ENCODE measurements at places on chromosomes 3 and 15.

DNA sequence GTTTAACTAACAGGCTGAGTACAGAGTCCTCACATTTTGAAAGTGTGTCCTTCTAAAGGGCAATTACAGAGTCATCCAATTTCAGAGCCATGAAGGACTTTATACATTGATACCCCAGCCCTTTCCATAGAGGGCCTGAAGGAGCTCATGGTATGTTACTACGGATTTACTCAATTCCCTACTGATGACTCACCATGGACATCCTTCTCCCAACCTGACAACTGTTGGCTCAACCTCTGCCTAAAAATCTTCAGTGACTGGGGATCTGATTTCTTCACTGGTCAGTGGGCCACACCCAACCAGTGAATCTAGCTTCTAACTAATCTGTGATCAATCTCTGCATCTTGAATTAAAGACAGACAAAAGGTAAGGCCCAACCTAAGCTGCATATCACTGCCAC, 963.4 kb upstream of the CFAP20DC start:
- no peak for DNase-seq

GRCh38 chr3:9638155-9638554, 11.2 kb upstream of the MTMR14 start:
- DNase-seq, result no peak

DNA sequence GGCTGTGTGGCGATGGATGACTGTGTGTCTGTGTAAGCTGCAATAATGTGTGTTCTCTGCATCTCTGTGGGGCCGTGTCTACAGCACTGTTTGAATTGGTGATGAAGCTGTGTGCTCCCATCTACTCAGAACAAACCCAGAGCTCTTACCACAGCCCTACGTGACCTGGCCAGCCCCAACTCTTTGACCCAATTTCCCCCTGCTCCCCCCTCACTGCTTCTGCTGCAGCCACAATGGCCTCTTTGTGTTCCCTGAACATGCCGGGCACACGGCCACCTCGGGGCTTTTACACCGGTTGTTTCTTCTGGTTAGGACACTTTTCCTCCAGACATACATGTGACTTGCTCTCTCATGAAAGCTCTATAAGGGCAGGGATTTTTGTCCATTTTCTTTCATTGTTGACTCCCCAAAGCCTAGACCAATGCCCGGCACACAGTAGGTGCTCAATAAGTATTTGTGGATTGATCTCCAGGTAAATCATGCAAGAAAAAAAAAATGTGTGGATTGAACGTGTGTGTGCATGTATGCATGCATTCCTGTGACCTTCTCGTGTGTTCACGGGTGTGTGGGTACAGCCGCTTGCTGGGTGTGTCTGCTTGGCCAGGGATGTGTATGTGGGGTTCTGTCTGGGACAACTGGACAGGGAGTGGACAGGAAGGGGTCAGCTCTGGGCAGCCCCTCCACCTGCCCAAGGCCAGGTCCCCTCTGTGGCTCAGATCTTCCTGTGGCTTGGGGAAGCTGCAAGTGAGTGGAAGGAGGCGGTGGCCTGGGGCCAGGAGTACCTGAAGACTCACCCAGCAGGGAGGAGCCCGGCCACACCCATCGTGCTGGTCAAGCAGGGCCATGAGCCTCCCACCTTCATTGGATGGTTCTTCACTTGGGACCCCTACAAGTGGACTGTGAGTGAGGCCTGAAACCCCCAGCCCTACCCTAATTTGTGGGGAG, 14.8 kb downstream of the VILL start:
- DNase-seq, result no peak

GRCh38 chr15:43625106-43625505, 6.5 kb upstream of the STRC start:
- DNase-seq, result no peak

DNA sequence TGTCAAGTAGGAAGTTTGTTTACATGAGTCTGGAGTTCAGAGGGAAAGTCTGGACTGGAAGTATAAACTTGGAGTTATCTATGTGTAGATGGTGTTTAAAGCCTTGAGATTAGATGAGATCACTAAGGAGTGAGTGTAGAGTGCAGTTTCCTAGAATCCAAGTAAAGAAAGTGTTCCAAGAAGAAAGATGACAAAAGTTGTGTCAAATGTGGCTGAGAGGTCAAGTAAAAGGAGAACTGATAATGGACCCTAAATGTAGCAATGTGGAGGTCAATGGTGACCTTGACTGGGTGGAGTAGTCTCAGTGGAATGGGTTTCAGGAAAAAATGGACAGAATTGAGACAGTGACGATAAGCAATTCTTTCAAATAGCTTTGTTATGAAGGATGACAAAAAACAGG, 39.9 kb upstream of the ULK4 start:
- DNase-seq, result no peak

- DNase-seq, result no peak
Observed at GRCh38 chr15:44186705-44187104, 8.4 kb downstream of the FRMD5 start.

GRCh38 chr3:112572701-112573100, 10.9 kb downstream of the SLC35A5 start:
- DNase-seq, result no peak

GRCh38 chr3:51773529-51774056, 5.4 kb downstream of the IQCF6 start:
- no peak for DNase-seq

DNA sequence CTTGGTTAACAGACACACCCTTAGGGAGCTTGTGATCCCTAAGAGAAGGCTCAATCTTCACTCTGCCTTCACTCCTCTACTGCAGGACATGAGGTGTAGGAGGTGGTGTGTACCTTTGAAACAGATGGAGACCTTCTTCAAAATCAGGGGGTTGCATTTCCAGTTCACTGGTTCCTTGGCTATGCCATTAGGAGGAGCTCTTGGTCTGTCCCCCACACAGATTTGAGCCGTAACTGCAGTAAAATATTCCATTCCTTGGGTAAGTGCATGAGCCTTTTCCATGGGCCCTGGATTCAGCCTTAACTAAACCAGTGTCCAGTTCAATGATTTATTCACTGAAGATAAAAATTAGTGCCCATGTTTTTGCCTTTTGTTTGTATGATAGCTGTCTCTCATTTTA, 144.6 kb downstream of the MCTP2 start:
- no peak for DNase-seq

DNA sequence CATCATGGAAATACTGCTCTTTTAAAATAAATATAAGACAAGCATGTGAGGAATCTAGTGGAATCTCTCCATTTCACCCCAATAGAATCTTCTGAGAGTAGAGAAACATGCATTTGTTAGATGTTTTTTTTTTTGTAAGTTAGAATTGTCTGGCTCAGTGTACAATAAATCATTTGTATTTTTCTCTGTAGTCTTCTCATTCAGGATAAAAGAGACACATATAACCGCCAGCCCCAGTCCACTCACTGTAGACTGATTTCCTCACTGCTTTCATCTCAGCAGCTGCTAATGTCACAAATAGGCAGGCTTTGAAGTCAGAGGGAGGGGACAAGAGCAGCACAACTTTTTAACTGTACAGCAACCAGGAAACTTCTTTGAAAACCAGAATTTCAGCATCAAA, 140.2 kb upstream of the RBMS3 start:
- DNase-seq, result no peak

- DNase-seq, result no peak
Observed at GRCh38 chr15:57923306-57923705, 142.2 kb downstream of the ALDH1A2 start.

DNA sequence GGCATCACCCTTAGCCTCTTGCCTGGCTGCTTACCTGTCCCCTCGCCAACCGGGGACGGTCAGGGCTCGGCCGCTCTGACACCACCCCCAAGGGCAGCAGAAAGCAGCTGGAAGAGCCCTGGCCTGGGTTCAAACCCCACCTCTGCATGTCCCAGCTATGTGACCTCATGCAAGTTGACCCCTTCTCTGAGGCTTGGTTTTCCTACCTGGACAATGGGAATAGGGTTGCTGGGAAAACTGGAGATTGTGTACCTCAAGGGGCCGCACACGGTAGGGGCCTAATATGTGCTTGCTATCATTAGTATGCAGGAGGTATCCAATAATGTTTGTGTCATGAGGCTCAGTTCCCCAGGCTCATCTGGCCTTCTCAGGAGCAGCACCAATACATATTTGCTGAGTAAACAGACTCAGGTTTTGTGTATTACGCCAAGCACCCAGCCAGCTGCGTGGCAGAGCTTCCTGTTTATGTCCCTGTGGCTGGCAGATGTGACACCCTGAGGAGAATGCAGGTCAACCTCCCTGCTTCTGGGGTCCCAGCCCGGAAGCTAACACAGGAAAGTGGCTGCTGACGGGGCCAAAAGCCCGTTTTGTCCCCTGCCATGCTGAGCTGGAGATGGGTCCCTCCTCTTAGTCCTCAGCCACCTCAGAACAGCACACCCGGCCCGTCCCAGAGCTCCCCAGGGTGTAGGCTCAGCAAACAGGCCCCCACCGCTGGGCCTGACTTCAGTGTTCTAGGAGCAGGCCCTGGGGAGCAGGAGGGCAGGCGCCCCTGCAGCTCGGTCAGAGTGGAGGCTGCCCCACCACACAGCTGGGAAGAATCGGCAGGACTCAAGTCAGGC, 29.7 kb downstream of the PLXND1 start:
- no peak for DNase-seq

- no peak for DNase-seq
Observed at GRCh38 chr15:70058642-70059360, 38.9 kb downstream of the TLE3 start.

DNA sequence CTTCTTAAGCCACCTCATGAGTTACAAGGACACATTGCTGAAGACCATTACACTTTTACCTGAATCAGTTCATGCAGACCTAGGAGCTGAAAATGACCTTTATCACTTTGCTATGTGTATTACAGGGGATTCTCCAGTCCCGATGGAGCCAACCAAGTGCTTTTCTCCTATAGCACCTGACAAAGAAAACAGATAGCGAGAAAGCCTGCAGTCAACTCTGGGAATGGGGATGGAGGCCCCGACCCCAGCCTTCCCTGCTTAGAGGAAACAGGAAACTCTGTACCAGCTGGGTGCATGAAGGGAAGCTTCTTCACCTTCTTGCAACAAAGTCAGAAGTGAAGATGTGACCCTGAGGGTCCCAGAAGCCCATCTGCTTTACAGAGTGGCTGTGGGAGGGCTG, 168.3 kb upstream of the SEMA6D start:
- no peak for DNase-seq

GRCh38 chr3:29277249-29277648, 3.6 kb upstream of the RBMS3 start:
- no peak for DNase-seq

DNA sequence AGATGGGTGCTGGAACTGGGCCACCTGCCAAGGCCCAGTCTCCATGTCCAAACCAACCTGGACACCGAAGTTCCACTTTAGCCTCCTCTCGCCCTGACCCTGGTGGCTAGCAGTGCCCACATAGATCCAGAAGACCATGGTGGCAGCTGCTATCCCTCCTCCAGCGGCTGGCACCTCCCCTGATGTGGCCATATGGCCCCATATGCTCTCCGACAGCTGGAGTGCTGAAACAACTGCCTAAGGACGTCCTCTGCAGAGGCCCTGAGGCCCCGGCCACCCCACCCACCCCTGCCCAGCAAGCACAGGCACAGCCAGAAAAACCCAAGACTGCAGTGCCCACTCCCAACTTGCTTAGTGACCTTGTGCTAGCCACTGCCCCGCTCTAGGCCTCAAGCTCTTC, 182.3 kb upstream of the LINGO1 start:
- DNase-seq, result no peak

GRCh38 chr15:63277038-63277892, at the start of gene APH1B:
Gene APH1B (plus strand): TSS chr15:63277605. CDS start chr15:63277624, 19 bp downstream.
- no peak for DNase-seq

- no peak for DNase-seq
Observed at GRCh38 chr3:126155280-126155640, 25.1 kb downstream of the ALDH1L1 start.

- DNase-seq, result no peak
Observed at GRCh38 chr3:110905121-110905520, 166.5 kb upstream of the NECTIN3 start.

DNA sequence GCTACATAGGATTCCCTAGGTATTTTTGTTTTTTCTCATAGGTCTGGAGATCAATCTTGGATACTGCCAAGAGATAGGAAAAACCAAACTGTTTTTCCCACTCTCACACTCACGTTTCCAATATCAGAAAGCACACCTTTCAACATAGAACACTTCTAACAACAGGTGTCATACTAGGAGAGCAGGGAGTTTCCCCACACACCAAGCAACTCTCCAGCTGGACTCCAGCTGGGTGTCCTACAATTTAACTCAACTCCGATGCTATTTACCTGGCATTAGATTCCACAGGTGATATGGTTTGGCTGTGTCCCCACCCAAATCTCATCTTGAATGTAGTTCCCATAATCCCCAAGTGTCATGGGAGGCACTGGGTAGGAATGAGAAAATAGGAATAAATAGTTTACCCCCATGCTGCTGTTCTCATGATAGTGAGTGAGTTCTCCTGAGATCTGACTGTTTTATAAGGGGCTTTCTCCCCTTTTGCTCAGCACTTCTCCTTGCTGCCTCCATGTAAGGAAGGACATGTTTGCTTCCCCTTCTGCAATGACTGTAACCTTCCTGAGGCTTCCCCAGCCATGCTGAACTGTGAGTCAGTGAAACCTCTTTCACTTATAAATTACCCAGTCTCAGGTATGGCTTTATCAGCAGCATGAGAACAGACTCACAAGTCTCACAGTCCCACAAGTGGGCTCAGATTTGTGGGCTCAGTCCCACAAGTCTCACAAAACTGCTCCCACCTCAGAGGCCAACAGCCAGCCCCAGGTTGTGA, 354.5 kb upstream of the THBS1 start:
- DNase-seq, result no peak

DNA sequence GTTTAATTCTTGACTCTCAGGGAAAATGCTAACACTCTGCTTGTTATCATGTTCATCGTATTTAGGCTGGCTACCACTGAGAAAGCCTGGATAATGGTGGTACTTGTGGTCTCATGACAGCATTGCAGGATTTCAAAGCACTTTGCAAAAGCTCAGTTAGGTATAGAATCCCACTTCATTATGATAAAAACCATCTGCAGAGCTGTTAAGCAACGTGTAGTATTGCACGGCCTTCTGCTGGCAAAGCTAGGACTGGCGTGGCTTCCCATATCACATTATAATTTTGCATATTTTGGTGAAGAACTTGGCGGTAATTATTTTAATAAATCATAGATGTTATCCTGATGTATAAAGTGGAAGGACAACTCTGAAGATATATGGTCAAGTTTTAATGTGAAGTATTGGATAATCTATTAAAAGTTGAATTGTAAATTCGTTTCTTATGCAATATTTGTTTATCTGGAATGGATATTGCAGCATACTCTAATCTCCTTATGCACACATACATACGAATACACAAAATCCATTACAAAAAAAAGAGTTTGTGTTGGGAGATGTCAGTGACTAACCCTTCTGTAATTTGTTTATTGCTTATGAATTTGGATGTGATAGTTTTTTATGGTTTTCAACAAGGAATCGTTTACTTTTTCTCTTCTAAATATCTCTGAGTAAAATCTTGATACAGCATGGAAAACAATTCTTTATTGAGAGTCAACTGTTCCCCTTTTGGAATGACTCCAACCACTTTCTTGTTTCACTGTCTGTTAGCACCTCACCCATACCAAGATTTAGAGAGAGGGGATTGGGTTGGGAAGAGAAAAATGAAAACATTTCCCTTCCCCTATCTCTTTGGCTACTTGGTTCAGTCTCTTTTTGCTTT, 9.2 kb downstream of the RAB8B start:
- no peak for DNase-seq

GRCh38 chr15:100291106-100291505, 50.7 kb downstream of the ADAMTS17 start:
- no peak for DNase-seq

- DNase-seq, result no peak
Observed at GRCh38 chr3:164113371-164114332, 964.6 kb downstream of the SI start.

GRCh38 chr3:125431391-125431790, 56.3 kb upstream of the ZNF148 start:
- no peak for DNase-seq

GRCh38 chr3:196163666-196164493, 47.3 kb downstream of the ZDHHC19 start:
- no peak for DNase-seq

Data from AG09309 (cell line).